GM03348 (cell line): ENCODE measurements at places on chromosomes 1 and 21.

- no peak for DNase-seq
Observed at GRCh38 chr21:45291613-45292398, 4.1 kb upstream of the POFUT2 start.

GRCh38 chr21:37811711-37812110 is 104.5 kb downstream of the KCNJ6 start:
- DNase-seq = peak; percentile 40

- DNase-seq = peak; percentile 38
Observed at GRCh38 chr1:26696654-26697430, 1.0 kb downstream of the ARID1A start.

DNA sequence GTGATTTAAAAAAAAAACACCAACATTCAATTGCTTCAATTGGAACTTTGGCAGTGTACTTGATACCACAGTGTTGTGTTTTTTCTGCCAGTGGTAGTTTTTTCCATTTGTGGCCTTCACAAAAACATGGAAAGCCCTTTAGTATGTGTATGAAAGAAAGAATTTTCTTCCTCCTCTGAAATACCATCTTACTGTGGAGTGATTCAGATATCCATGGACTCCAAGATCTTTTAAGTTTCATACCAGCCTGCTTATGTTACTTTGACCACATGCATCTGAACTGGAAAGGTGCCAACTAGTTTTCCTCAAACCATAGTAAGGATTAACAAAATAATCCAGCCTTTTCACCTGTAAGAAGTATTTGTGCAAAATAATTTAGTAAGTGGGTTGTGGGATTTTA is 3.4 kb downstream of the PPP2R5A start:
- DNase-seq = peak; percentile 26

DNA sequence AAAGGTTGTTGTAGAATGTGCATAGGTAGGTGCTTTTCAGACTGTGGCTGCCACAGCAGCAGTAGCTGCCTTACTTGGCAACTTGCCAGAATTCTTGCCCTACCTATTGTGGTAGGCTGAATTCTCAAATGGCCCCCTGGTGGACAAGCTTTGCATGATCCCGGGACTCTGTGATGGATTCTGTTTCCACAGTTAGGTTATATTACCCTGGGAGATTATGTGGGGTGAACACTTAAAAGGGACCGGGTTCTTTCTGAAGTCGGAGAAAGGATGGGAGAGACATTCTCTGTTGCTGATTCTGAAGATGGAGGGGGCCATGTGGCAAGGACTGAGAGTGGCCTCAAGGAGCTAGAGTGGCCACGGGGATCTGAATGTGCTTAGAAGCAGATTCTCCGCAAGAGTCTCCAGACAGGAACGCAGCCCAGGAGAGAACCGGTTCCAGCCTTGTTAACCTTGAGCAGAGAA is 32.1 kb upstream of the KCNE1 start:
- peak; percentile 49 for DNase-seq
